ENCODE measurements at places on chromosomes 11 and 22.

DNA sequence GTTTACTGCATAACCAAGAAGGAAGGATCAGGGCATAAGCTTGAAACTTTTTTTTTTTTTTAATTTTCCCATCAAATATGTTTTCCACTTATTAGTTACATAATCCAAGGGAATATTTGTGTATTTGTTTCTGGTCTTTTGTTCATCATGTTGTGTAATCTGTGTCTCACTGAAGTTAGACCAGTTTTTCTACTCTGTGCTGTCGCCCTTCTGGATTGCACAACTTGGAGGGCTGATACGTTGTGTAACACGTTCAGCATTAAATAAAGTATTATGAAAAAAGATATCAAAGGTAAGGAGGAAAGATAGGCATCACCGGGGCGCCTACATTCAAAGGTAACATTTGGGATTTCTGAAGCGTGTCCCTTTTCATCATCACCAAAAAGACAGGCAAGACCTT, 3.3 kb upstream of the E2F8 start:
- DNase-seq, result no peak

DNA sequence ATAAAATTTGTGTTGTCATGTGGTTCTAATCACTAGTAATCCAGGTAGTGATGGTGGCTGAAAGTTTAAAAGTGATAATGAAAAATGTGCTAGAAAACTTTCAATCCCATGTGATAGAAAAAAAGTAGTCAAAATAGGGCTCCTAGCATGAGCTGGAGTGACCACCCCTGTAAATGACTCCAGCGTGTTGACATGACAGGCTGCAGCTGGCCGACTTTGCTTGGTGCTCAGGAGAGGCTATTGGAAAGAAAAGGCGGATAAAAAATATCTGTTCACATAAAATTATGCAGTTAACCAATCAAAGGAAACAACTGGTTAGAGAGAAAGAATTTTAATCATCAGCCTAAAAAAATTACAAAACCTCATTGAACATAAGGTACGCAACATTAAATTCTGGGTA, 16.9 kb upstream of the MTCH2 start:
- DNase-seq, result no peak

DNA sequence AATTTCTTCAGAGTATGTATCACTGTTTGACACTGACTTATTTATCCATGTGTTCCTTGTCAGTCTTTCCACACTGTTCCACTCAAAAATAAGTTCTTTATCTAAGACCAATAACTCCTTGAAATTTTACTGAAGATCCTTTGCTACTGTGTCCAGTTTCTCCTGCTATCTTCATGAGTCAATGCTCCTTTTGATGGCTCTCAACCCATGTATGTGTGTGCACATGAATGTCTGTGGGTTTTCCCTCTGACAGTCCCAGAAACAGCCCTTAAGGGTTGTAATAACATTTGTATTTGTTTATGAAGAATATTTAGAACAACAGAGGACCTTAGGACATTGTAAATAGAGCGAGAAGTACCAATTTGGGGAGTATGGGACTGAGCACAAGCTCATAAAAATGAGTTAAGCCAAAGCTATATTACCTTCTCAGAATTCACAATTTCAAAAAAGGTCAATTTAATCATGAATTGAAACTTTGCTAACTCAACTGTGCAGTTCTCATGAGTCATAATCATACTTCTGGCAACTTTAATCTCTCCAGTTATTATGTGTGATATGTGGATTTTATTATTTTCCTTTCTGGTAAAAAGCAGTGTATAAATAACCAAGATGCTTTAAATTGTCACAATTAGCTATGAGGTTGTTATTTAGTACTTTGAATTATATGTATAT, 533.6 kb downstream of the CNTN5 start:
- peak; percentile 3 for DNase-seq

DNA sequence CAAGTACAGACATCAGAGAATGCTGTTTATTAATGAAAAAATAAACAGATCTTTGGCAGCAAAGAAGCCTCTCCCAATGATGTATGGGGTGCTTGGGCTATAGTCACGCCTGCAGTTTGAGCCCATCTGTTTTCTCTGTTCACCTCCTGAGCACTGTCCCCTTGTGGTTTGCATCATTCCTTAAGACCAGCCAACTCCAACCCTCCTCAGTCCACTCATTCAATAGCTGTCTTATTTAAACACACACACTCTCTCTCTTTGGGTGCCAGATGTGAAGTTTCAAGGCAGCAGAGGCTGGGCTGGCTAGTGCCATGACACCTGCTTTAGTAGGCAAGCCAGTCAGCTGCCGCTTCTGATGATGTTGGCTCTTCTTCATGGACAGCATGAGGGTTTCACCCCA, 58.1 kb downstream of the POLD3 start:
- DNase-seq, result no peak

- DNase-seq, result no peak
Measured at GRCh38 chr22:42676059-42676607, 26.9 kb upstream of the CYB5R3 start.

DNA sequence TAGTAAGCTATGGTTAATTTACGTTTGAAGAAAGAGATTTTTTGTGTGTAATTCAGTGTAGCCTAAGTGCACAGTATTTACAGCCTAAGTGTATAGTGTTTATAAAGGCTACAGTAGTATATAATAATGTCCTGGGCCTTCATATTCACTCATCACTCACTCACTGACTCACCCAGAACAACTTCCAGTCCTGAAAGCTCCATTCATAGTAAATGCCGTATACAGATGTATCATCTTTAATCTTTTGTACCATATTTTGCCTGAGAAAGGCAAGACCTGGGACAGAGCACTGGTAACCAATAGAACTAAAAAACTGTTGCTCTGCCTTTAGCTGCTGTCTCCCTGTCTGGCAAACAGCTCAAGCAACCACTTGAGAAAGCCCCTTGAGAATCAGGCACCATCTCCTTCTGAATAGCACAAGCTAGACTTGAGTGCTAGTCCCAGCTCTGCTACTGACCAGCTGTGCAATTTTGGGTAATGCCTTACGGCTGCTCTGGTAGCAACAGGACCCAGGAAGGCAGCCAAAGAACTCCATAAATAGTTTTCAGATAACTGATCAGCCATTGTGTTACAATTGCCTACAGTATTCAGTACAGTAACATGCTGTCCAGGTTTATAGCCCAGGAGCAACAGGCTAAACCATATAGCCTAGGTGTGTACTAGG, 131.3 kb downstream of the KCNC1 start:
- no peak for DNase-seq

DNA sequence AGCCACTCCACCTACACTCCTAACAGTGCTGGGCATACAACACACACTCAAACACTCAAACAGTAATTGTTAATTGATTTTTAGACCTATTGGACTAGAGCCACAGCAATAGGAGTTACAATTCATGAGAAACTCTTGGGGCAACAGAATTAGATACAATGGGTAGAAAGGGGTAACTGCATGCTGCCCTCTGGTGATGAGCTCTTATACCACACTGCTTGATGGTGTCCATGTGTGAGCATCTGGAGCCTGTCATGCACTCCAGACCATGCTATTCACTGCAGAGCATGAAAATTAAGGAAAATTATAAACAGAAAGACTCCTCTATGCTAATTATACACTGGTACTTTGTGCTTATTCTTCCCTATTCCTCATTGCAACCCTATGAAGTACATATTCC, 975.5 kb upstream of the CCDC90B start:
- peak; percentile 30 for DNase-seq

- no peak for DNase-seq
Measured at GRCh38 chr22:44049486-44050231, 25.6 kb downstream of the PARVB start.

DNA sequence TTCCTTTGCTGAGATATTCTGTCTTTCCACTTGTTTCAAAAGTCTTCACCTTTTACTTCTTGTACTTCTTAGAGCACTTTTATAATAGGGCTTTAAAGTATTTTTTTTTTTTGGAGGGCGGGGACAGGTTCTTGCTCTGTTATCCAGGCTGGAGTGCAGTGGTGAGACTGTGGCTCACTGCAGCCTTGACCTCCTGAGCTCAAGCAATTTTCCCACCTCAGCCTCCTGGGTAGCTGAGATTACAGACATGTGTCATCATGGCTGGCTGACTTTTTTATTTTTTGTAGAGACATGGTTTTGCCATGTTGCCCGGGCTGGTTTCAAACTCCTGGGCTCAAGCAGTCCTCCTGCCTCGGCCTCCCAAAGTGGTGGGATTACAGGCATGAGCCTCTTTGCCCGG, 57.9 kb downstream of the DYNC2H1 start:
- no peak for DNase-seq

DNA sequence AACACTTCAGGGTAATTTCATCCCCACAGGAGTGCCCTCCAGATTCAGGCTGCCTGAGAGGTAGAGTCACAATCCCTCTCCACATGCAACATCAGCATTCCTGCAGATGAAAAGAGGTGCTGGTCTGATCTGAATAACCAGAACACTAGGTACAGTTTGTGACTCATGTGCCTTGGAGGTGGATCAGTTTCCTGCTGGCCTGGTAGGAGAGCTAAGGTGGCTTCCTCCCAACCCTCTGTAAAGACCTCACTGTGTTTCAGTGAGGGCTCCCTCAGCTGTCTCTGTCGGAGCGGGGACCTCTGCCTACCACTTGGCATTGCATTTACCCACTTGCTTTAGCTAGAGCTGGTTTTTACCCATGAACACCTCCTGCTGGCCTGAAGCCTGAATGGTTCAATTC, 7.6 kb downstream of the OR9G1 start:
- DNase-seq, result peak; percentile 67

GRCh38 chr11:80041136-80042000, 600.5 kb upstream of the TENM4 start:
- peak; percentile 10 for DNase-seq

DNA sequence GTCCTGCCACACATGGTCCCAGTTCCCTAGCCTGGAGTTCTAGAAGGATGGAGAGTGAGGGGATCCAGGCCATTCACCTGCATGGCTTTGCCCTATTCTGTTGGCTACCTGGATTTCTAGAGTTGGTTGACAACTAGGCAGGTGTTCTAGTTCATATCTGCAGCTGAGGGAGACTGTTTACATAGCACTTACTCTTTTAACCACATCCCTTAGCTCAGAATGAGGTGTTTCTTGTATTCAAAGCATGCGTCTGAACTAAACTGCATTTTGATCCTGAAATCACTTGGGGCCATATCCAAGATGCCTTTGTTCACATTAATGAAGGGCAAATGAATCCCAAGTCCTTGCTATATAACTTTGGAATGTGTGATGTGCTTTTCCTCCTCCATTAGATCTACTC, 60.9 kb downstream of the SYT13 start:
- DNase-seq, result no peak

DNA sequence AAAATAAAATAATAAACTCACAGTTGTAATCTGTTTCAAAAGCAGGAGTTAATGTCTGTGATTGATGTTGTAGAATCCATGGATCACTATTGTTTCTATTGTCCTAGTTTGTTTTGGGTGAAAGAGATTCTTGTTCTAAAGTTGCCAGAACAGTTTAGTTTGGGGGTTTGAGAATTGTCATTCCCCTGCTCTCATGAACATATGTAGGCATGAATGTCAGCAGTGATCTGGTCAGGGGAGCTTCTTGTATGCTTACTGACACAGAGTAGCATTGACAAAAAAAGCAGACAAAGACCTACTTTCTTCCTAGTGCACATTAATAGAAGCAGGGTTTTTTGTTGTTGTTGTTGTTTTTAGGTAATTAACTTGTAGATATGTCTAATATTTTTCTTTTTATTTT, 38.6 kb downstream of the ARHGAP1 start:
- DNase-seq, result no peak

GRCh38 chr11:83259559-83259958, 26.6 kb downstream of the CCDC90B start:
- DNase-seq, result no peak

GRCh38 chr11:32435511-32435941, at the start of gene WT1:
WT1 (minus strand) TSS chr11:32435539.
- DNase-seq, result peak; percentile 25

- no peak for DNase-seq
Measured at GRCh38 chr22:39624501-39624821, 53.9 kb downstream of the CACNA1I start.

DNA sequence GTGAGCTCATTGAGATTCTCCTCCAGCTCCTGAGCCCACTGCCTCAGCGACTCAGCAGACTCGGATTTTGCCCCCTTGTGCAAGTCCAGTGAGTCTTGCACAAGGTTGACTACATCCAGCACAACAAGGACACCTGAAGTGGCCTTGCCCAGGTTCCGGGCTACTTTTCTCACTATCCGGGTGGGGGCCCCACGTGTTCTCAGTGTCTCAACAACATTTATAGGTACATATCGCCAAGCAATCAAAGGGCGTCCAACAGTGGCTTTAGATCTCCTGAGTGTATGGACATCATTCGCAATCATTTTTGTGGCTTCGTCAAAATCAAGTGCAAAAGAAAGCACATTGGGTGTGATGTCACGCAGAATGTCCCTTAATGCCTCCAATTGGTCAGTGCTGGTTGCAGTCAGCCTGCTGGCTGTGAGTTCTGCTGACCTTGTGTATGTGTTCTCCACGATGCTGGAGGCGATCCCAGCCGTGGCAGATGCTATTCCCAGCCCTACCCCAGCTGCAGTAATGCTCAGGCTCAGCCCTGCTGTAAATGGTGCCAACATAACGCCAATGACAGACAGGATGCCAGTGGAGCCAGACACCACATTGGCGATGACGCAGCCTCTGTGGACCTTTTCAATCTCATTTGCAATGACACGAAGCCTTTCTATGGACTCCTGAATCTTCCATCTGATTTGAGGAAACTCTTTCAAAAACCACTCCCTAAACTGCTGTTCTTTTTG, 10.3 kb downstream of the APOL4 start:
- no peak for DNase-seq

DNA sequence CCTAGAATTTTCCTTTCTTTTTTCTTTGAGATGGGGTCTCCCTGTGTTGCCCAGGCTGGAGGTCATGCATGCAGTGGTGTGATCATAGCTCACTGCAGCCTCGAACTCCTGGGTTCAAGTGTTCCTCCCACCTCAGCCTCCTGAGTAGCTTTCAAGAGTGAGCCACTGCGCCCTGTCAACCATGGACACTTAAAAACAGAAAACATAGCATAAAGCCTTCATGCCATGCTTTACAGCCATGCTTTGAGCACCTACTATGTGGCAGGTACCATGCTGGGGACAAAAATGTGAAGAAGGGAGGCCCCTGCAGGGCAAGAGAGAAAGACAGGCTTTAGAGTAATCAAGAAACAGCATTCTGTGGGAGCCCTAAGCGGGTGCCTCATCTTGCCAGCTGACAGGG, 13.7 kb upstream of the GNB1L start:
- no peak for DNase-seq

- DNase-seq, result no peak
Measured at GRCh38 chr11:74701351-74701750, 29.9 kb downstream of the CHRDL2 start.

DNA sequence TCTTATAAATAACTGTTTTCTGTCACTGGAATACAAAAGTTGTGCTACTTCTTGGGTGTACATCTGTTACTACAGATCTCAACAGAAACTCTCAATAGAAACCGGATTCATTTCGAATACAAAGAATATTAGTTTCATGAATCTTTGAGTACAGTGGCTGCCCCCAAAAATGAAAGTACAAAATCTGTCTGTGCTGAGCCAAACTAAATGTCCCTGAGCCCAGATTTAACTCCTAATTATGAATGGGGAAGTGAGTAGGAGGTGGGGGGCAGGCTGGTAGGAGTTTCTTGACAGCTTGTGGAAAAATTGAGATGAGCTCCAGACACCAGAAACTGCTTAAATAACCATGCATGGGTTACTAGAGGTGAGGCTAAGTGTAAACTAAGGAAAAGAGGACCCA, 41.6 kb downstream of the PITPNB start:
- no peak for DNase-seq
